ENCODE measurements at places on chromosomes 3 and 15. TPM values are rescaled to one million over a fixed set of nuclear protein-coding genes. Genes with fewer than 3 reads are reported as not detected.

IL17RB gene
- total RNA-seq = 12.7 TPM

ADCY5 gene
- total RNA-seq = 10.0 TPM

TXNRD3 gene
- 4.7 TPM for total RNA-seq

DNA sequence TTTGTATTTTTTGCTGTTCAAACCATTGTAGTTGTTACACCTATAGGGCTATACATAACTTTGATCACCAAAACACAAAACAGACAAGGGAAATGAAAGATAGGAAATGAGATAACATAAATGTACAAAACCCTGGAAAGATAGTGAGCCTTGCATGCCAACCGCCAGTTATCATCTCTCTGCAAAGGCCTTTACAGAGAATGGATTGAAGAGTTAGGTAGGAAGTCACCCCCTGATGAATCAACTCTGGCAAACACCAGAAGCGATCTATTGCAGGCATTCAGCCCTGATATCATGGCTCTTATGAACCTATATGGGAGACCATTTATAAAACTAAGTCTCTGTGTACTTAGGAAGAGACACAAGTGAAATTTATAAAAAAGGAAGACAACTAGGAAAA, 588.0 kb downstream of the TUSC7 start:
- no peak for DNase-seq
- H3K36me3 ChIP-seq = no peaks in the 10 kb centered on the region
- no peak overlapping the region for H3K4me3 ChIP-seq
- H3K4me1 ChIP-seq = no peaks in the 10 kb centered on the region
- H3K27me3 ChIP-seq = no peaks in the 10 kb centered on the region

DNA sequence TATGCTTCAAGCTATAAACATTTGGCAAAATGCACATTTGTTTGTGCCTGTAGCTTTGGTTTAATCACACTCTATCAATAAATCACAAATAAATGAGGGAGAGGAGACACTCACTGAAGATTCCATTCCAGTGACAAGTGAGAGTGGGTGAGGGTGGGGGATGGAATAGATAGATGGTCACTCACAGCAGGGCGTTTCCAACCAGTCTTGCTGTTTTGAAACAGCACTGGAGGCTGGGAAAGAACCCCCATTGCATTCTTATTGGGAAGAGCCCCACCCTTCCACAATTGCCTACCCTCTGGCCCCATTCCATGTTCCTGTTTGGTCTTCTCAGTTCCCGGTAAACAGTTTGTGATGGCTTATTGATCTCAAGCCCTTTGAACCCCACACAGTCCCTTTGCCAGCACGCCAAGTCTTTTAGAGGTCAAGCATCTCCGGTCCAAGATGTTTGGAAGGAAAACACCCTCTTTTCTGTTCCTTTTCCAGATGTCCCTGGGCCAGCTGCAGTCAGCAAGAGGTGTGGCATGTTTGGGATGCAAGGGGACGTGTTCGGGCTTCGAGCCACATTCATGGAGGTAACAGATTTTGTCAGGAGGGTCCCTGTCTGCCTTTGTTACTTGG, 30.7 kb downstream of the LMCD1 start:
- H3K27ac ChIP-seq = no peak overlapping the region
- H3K27me3 ChIP-seq = no peaks in the 10 kb centered on the region
- DNase-seq = no peak

DNA sequence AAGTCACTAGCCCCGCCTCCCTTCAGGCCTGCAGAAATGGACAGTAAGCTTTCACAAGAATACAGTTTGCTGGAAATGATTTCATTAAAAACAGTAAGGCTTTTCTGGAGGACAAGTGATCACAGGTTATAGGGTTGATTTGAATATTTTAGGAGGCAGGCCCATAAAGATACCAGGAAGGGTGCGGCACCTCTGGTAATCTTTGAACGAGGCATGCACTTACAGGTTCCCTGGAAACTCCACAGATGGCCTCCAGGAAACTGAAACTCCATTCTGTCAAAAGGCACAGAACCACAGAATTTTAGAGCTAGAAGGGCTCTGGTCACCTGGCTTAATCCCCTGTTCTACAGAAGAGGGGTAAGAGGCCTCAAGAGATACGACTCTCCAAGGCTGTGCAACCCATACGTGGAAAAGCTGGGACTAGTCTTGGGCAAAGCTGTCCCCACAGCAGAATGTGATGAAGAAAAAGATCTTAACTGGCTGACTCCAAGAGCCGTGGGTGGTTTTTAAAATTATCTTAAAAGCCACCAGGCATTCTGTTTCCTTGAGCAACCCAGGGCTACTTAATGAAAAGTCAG, 1.2 kb downstream of the STARD5 start:
- no peak overlapping the region for H3K27ac ChIP-seq
- no peak overlapping the region for H3K4me3 ChIP-seq
- no peaks in the 10 kb centered on the region for H3K4me1 ChIP-seq
- H3K36me3 ChIP-seq = no peaks in the 10 kb centered on the region

GRCh38 chr15:81111510-81112470, 22.3 kb upstream of the CFAP161 start:
- H3K27ac ChIP-seq = no peak overlapping the region
- H3K36me3 ChIP-seq = no peaks in the 10 kb centered on the region
- no peaks in the 10 kb centered on the region for H3K27me3 ChIP-seq
- no peak for DNase-seq

DNA sequence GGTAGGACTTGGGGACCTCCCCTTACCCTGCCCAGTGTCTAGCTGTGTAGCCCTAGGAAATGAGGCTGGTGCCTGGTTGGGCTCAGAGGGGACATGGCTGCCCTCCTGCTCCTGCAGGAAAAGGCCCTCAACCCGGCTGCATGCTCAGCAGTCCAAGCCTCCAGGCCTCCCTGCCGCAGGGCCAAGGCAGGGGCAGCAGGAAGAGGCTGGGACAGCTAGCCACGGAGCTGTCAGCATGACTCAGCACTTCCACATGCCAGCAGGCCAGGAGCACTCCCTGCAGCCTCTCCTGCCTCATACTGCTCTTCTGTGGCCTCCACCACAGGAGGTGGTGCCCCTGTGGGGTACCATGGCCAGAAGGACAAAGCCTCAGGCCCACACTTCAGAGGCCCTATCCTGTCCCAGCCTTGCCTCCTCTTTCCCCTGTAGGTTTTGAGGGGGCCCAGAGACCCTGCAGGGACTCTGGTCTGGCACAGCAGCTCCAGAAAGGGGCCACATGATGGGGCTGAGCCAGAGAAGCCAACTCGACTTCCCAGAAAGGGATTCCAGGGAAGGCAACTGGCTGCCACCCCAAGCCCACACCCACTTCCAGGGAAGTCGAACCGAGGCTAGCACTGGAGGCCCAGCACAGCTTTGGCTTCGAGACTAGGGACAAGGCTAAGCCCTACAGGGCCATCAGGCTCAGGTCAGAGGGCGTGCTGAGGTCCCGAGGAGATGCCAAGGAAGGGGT, 19.5 kb downstream of the TKT start:
- peak; percentile 64 for DNase-seq
- H3K27me3 ChIP-seq = no peaks in the 10 kb centered on the region
- peak overlapping the region; percentile 69 for H3K27ac ChIP-seq
- peaks cover 43% of the 10 kb centered on the region for H3K4me1 ChIP-seq
- peaks cover 42% of the 10 kb centered on the region for H3K36me3 ChIP-seq

- peak overlapping the region; percentile 71 for H3K27ac ChIP-seq
- no peaks in the 10 kb centered on the region for H3K27me3 ChIP-seq
- peaks cover 19% of the 10 kb centered on the region for H3K4me1 ChIP-seq
Observed at GRCh38 chr15:51878446-51879386, 49.3 kb downstream of the TMOD3 start.

GRCh38 chr3:38031022-38031994, 1.9 kb upstream of the PLCD1 start:
- H3K4me1 ChIP-seq = peaks cover 8% of the 10 kb centered on the region
- no peaks in the 10 kb centered on the region for H3K27me3 ChIP-seq
- H3K27ac ChIP-seq = no peak overlapping the region

DNA sequence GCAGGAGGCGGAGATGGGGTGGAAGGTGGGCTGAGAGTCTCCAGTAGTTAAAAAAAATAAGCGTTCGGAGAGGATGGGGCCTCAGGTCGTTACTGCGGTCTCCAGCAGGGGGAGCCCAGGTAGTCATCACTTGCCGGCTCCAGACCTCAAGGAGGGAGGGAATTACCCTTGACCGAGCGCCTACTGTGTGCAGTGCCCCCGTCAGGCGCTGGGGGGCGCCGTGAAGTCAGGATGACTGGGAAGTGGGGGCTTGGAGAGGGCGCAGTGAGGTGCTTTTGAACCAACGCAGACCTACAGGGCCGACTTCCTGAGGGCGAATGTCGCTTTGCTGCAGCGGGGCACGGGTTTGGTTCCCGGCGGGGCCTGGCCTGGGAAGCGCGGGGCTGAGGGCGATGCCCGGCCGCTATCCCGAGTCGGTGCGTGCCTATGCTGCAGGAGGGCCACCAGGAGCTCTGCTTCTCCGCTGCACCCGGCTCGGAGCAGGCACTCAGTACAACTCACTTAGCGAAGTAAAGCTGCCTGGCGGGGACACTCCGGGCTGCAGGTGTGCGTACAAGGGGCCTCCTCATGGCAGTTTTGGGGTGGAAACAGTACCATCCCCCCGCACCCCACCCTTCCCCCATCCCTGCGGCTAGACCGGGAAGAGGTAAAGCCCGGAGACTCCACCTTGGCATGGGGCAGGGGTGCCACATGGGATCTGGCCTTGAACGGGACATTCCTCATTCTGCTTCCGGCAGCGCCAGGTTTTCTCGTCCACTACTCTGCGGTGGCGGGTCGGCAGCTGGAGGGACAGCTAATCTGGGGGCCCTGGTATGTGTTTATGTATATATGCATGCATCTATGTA, 79.8 kb downstream of the RHCG start:
- H3K27ac ChIP-seq = no peak overlapping the region
- H3K4me3 ChIP-seq = no peak overlapping the region
- H3K36me3 ChIP-seq = no peaks in the 10 kb centered on the region
- DNase-seq = peak; percentile 71
- peaks cover 29% of the 10 kb centered on the region for H3K27me3 ChIP-seq

- DNase-seq = no peak
- H3K27me3 ChIP-seq = no peaks in the 10 kb centered on the region
- no peak overlapping the region for H3K4me3 ChIP-seq
- no peaks in the 10 kb centered on the region for H3K4me1 ChIP-seq
- H3K36me3 ChIP-seq = no peaks in the 10 kb centered on the region
Observed at GRCh38 chr3:27903446-27903845, 181.3 kb upstream of the EOMES start.

- H3K27ac ChIP-seq = no peak overlapping the region
- no peak for DNase-seq
- no peaks in the 10 kb centered on the region for H3K4me1 ChIP-seq
- no peaks in the 10 kb centered on the region for H3K27me3 ChIP-seq
- no peaks in the 10 kb centered on the region for H3K36me3 ChIP-seq
Observed at GRCh38 chr3:74139648-74140047, 474.8 kb downstream of the CNTN3 start.

GRCh38 chr3:107142171-107142570, 235.1 kb upstream of the CCDC54 start:
- no peak for DNase-seq
- no peaks in the 10 kb centered on the region for H3K4me1 ChIP-seq
- H3K27me3 ChIP-seq = no peaks in the 10 kb centered on the region
- H3K27ac ChIP-seq = no peak overlapping the region
- no peaks in the 10 kb centered on the region for H3K36me3 ChIP-seq

Data from pancreas (tissue), 10 donors.